Activated naive CD8-positive, alpha-beta T cell treated with anti-CD3 and anti-CD28 coated beads, Interleukin-2, amount 10 ng/mL, durations not matched to agents 7 days and 5 days (primary cell): ENCODE measurements at places on chromosomes 3 and 15. TPM values are rescaled to one million over a fixed set of nuclear protein-coding genes. Genes with fewer than 3 reads are reported as not detected.

C3orf33 gene
- 2.1 TPM for total RNA-seq

HRG gene
- total RNA-seq: not detected

LMLN gene
- 8.2 TPM for total RNA-seq

SEMA5B gene
- 0.17 TPM for total RNA-seq

TM4SF1 gene
- total RNA-seq: not detected

PRTG gene
- total RNA-seq: not detected

CCDC39 gene
- total RNA-seq: not detected

SUSD5 gene
- not detected for total RNA-seq

HGD gene
- total RNA-seq: 2.0 TPM

CERS3 gene
- total RNA-seq: 0.34 TPM

CATSPER2 gene
- total RNA-seq: 2.0 TPM

CCDC13 gene
- not detected for total RNA-seq

PLSCR2 gene
- total RNA-seq: not detected

PODXL2 gene
- 2.2 TPM for total RNA-seq

NEK4 gene
- total RNA-seq: 25.1 TPM

LRRC2 gene
- 0.75 TPM for total RNA-seq

UNC45A gene
- total RNA-seq: 77.9 TPM

VEPH1 gene
- total RNA-seq: not detected

CCR9 gene
- total RNA-seq: 19.4 TPM

SST gene
- not detected for total RNA-seq

LRRC34 gene
- total RNA-seq: 6.9 TPM
